ENCODE measurements at places on chromosomes 13 and 19.

DNA sequence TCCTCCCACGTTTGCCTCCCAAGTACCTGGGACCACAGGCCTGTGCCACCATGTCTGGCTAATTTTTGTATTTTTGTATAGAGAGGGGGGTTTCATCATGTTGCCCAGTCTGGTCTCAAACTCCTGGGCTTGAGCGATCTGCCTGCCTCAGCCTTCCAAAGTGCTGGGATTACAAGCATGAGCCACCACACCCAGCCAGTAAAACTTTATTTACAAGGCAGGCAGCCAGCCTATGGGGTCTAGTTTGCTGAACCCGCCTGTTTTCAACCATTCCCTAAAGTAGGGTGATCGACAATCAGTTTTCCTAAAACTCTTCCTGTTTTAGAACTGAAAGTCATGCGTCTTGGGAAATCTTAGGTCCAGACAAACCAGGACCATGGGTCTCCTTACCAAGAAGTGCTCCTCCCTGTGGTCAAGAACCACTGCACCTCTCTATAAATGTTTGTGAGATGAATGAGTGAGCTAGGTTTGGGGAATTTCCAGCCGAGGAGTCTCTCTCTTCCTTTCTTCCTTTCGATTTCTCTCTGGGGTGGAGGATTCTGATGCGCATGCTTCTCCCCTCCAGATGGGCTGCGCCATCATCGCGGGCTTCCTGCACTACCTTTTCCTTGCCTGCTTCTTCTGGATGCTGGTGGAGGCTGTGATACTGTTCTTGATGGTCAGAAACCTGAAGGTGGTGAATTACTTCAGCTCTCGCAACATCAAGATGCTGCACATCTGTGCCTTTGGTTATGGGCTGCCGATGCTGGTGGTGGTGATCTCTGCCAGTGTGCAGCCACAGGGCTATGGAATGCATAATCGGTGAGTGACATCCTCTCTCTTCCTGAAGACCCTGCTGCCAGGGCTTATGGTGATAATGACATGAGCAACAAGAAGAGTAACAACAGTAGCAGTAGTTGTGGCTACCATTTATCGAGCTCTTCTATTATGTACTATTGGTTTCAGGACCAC lies 38.7 kb downstream of the ADGRE1 start:
- no peak for DNase-seq

DNA sequence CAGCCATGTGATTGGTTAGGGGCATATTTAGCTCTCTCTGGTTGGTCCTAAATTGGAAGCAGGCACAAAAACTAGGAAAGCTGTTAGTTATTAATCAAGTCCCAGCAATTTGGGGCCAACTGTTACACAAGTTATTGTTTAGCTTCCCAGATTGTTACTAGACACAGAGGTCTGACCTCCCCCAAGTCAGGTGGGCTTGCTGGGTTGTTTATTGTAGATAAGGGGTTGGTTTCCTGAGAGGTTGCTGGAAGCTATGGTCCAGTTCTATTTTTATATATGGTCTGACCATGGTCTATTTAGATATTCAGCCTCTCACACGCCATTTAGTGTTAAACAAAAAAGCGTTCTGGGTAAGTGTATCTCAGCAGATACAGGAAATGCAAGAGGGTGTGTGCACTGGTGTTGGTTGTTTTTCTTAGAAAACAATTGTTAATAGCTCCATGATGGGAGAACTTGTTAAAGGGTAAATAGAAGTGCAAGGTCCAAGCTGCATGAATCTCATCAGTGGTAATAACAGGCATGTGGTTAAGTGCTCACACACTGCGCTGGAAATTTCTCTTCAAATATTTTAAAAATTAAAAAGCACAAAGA lies 150.0 kb downstream of the RAP2A start:
- no peak for DNase-seq

DNA sequence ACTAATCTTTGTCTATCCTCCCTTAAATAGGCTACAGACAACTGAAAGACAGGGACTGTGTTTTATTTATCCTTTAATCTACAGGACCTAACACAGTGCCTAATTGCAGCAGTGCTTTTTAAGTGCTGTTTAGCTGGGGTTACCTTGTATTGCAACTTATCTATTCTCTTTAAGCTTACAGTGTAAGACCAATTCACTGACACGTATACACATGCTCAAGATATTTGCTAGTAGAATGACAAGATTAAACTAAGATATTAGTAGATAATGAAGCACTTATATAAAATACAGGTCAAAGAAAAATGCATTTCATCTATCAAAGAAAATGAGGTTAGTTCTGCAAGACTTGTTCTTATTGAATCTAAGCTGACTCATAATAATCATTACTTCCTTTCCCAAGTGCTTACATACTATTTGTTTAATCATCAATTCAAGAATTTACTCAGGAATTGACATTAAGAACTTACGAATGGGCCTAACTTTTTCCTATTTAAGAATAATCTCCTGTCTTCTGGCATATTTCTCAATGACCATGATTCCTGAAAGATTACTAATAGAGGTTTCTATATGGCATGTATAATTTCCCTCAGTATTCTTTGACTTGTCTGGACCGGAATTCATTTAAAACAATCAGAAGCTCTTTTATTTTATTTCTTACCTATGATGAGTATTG lies 75.8 kb upstream of the MAB21L1 start:
- no peak for DNase-seq

DNA sequence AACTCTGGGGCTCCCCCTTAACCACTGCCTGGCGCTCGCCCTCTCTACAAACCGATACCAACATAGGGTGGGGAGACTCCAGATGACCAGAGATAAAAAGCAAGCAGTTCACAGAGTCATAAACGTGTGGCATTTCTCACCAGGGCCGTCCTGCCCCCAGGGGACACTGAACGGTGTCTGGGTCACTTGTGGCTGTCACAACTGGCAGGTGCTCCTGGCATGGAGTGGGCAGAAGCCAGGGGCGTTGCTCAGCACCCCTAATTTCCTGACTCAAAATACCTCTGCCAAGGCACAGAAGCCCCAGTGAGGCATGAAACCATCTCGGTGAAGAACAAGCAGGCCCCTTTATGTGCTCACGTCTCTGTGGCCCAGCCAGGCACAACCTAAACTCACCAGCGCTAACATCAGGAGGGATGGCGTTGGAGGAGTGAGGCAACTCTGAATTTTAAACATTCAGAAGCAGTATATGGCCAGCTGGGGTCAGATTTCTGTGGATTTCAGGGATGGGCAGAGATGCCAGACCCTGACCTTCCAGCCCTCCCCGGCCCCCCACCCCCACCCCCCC lies 1.8 kb downstream of the PIP5K1C start:
- no peak for DNase-seq

- DNase-seq = peak; percentile 27
Measured at GRCh38 chr19:48837687-48838086, 1.4 kb upstream of the HSD17B14 start.

GRCh38 chr13:93900731-93901130 lies 578.8 kb downstream of the DCT start:
- no peak for DNase-seq

DNA sequence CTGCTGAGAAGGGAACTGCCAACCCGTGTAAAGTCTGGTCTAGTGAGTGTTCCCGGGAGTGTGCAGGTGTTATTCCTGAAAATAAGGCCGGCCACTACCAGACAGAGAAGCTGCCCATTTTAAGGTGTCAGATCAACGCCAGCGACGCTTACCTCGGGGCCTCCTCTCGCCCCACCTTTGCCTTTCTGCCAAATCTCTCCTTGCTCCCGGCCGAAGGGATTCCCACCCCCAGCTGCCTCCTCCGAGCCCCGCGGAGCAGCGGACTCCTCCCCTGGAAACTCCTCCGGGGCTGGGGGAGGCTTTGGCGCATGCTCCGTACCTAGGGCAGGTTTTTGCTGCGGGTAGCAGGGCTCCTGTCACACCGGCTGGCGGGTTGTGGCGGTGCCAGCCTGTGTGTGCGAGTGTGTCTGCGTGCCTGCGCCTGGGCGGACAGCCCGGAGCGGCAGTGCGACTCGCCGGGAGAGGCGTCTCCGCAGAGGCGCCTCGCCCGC lies at the start of gene HS6ST3:
Gene HS6ST3 (plus strand): TSS at position 359 of the 491 bp plus-strand sequence.
- peak; percentile 60 for DNase-seq

- DNase-seq = peak; percentile 16
Measured at GRCh38 chr13:27783111-27783510, 9.2 kb upstream of the GSX1 start.

DNA sequence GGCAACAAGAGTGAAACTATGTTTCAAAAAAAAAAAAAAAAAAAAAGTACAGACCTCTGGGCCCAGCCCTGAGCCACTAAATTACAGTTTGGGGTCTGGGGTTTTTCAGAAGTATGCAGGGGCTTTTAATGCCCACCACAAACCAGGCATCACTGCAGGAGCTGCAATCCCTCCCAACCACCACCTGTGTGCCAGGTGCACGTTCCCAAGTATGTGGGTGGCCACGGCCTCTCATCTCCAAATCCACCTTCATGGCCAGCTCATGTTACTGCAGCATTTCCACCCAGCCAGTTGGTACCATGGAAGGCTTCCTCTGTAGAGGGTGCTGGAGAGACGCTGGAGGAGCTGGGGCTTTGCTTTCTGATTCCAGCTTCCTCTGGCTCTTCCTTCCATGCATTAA lies 26.5 kb downstream of the CEP89 start:
- DNase-seq = no peak

- DNase-seq = peak; percentile 80
Measured at GRCh38 chr19:36009220-36009619, 607 bp upstream of the SYNE4 start.

All from NCI-H146 (cell line).